ENCODE measurements at places on chromosomes 13 and 19.

GRCh38 chr19:2249010-2249866, at the start of gene AMH:
Gene AMH (plus strand): TSS chr19:2249323. CDS start chr19:2249333, 10 bp downstream.
- DNase-seq: no peak

GRCh38 chr19:15323496-15324235, 8.7 kb downstream of the BRD4 start:
- no peak for DNase-seq

- no peak for DNase-seq
Measured at GRCh38 chr13:45468635-45469034, 3.9 kb downstream of the COG3 start.

GRCh38 chr19:16022681-16023080, 53.6 kb upstream of the TPM4 start:
- DNase-seq: no peak

DNA sequence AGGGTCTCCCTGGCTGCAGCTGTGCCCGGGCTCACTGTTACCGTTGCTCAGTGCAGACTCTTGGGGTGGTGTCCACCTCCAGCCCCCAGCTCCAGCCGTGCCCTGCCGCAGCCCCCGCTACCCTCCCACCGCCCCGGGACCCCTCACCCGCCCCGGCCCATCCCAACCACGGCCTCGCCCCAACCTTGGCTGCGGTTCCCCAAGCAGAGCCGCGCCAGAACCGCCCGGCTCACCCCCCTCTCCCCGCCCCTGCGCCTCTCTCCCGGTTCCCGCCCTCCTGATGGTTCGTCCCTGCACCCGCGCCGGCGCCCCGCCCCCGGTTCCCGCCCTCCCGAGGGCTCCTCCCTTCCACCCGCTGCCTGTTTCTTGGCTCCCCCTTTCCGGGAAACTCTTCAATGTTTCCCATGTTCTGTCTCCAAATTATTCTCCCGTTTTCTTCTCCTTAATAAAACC, 40.3 kb downstream of the ANKRD10 start:
- no peak for DNase-seq

- no peak for DNase-seq
Measured at GRCh38 chr13:41603917-41604316, 146.6 kb downstream of the RGCC start.

- DNase-seq: no peak
Measured at GRCh38 chr19:54576411-54576976, 2.9 kb downstream of the LILRA2 start.

GRCh38 chr19:17263712-17264640, 569 bp downstream of the USHBP1 start:
- DNase-seq: no peak

GRCh38 chr19:51507640-51508058, 6.0 kb upstream of the SIGLEC12 start:
- DNase-seq: no peak

DNA sequence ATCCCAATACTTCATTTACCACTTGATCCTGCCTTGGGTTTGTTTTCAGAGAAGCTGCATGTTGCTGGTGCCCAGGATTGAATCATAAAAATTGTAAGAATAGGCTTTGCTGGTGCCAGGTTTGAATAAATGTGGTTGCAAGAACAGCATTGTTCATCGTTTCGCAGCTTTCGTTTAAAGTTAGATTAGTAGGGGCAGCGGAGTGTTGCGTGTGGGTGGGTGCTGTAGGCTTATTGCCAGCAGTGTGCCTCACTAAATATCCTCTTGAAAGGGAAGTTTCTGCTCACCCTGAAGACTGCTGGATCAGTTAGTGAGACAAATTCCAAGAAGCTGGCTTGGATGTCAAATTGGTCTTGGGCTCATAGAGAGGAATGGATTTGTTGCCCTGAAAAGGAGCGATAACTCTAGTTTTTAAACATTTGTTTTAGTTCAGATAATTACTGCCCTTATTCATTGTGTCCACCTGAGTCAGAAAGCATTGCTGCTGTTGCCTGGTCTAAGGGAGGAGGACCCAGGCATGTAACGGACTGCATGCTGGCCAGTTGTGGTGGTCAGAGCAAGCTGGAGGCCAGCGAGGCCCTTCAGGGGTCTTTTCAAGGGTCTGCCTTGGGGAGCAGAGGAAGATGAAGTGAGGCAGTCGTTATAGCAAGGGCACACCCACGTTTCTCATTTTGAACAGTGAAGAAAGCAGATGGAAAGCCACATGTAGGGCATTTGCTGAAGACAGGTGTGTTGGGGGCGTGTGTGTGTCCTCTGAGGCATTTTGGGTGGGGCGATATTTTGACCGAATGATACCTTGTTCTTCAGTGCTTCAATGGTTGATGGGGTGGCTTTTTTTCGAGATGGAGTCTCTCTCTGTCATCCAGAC, 8.5 kb downstream of the ILF3 start:
- no peak for DNase-seq

GRCh38 chr13:106098778-106099177, 436.7 kb downstream of the EFNB2 start:
- no peak for DNase-seq

DNA sequence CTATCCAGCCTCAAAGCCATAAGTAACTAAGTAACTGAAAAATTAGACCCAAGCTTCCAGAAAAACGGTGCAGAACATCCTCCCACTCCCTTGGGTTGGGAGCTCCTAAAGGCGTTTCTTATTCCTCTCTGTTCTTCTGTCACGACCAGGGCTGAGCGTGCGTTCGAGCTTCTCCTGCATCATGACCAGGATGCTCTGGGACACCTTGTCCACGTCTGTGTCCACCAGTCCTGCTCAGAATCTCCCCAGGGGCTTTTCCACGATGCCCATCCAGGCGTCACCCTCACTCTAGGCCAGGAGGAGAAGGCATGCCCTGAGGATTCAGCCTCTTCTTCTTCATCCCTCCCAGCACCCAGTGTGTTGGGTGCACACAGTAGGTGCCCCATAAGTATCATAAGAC, 37.8 kb upstream of the GAS6 start:
- no peak for DNase-seq

DNA sequence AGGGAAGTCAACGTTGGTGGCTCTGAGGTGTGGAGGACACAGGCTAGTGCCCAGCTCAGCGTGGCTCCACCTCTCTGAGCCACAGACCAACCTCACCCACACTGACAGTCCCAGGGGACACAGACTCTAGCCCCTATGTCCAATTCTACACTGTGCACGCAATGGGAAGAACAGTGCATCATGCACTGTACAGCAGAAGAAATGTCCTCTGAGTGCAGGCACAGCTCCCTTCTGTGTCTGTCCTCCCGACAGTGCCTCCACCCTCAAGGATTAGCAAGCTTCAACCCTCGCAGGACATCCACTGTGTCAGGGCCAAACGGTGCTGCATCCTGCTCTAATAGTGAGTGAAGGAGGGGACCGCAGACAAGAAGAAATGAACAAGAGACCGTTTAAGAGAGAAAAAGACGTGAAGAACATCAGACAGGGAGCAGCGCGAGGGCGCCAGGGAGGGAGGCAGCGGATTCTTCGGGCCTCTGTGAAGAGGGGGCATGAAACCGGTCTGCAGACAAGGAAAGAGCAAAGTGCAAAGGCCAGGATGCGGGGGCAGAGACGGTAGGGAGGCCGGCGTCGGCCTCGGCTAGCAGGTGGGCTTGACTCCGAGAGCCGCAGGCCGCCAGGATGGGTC, 681 bp downstream of the ZNF837 start:
- no peak for DNase-seq

GRCh38 chr19:15671891-15672579, 852 bp upstream of the CYP4F12 start:
- DNase-seq: no peak

DNA sequence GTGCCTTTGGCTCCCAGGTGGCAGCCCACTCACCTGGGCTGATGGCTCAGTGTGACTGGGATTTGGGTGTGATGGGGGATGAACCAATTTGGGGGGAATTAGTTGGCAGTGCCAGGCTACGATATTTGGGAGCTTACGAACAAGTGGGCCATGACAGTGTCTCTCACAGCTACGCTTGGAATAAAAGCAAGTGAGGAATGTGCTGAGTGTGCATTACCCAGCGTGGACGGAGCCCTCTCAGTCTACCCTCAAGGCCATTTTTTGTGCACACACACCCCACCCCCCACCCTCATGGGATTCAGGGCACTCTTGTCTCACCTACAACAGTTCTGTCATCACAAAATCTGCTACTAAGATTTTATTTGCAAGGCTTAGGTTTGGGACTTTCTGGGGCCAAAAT, 329.1 kb downstream of the NDFIP2 start:
- DNase-seq: no peak

DNA sequence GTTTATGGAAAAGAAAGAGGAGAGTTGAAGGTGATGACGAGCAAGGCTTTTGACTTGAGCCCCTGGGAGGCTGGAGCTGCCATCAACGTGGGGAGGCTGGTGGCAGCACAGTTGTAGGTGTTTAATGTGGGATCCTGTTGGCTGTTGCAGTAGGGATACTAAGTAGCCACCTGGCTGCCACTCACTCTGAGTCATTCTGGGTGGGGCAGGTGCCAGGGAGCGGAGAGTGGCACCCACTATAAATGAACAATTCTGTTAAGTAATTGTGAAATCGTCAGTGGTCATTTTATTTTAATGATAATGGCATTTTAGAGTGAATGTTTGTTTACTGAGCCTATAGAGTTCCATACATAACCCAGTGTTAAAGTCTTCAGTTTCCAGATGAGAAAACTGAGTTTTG, 9.8 kb downstream of the ZNF317 start:
- no peak for DNase-seq

- DNase-seq: peak; percentile 75
Measured at GRCh38 chr19:56538254-56538760, 441 bp upstream of the ZFP28 start.

GRCh38 chr13:61413572-61414535, 1.8 kb downstream of the PCDH20 start:
- no peak for DNase-seq

DNA sequence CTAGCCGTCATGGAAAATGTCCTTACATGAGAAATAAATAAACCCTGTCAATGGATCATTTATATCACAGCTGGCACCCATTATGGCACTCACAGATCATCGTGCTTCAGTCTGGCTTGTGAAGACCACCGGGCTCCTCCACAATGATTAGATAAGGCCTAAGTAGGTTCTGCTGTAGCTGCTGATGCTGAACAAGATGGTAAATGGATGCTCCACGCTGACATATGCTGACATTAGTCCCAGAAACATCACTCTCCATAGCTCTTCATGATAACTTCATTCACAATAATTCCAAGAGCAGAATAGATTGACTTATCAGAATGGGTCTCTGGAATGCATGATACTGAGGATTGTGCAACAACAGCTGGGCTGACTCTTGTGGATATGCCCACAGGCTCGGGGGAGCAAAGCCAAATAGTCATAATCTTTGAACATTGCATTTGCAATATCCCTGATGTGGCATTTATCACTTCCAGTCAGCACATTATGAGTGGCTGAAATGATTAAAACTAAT, 63.8 kb upstream of the RXFP2 start:
- no peak for DNase-seq

DNA sequence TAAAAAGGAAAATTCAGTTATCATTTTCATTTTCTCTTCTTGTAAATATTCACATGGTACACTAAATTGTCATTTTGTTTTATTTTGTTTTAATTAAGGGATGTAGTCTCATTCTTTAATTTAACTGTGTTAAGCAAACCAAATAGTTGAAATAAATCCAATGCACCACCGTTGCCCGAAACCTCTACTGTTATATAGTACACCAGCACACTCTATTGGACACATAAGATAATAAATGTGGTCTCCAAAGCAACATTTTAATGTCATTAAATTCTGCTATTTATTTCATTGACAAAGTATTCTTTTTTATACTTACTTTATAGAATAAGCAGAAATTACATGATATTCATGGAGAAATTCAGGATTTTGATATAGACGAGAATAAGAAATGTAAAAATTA, 156.4 kb upstream of the FREM2 start:
- DNase-seq: no peak

DNA sequence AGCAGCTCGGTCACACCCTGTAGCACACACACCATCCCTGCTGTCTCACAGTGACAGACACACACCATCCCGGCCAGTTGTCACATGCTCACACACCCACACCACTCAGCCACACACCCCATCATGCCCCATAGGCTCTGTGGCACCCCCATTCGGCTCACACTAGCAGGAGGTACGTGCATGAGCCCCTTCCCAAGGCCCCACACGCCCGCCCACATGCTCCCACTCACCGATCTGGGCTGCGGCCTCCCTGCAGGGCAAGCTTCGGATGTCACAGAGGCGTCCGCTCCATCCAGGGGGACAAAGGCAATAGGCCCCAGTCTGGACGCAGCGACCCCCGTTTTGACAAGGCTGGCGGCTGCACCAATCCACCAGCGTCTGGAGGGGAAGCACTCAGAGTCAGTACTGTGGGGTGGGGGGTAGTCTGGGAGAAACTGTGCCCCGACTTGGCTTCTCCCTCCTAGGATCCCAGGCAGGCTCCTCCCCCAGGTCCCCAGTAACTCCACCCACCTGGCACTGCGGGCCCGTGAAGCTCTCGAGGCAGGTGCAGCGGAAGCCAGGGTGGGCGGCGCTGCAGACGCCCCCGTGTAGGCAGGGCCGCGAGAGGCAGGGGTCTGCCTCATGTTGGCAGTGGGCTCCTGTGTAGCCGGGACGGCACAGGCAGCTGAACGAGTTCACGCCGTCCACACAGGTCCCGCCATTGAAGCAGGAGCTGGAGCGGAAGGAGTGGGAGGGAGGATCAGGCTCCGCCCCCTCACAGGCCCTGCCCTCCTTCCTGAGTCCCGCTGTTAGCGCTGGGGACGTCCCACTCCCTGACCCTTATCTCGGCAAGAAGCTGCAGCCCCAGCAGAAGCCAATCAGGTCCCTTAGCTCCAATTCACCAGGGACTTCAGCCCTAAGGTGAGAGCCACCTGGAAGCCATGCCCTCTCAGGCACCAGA, 20.1 kb downstream of the NOTCH3 start:
- no peak for DNase-seq

DNA sequence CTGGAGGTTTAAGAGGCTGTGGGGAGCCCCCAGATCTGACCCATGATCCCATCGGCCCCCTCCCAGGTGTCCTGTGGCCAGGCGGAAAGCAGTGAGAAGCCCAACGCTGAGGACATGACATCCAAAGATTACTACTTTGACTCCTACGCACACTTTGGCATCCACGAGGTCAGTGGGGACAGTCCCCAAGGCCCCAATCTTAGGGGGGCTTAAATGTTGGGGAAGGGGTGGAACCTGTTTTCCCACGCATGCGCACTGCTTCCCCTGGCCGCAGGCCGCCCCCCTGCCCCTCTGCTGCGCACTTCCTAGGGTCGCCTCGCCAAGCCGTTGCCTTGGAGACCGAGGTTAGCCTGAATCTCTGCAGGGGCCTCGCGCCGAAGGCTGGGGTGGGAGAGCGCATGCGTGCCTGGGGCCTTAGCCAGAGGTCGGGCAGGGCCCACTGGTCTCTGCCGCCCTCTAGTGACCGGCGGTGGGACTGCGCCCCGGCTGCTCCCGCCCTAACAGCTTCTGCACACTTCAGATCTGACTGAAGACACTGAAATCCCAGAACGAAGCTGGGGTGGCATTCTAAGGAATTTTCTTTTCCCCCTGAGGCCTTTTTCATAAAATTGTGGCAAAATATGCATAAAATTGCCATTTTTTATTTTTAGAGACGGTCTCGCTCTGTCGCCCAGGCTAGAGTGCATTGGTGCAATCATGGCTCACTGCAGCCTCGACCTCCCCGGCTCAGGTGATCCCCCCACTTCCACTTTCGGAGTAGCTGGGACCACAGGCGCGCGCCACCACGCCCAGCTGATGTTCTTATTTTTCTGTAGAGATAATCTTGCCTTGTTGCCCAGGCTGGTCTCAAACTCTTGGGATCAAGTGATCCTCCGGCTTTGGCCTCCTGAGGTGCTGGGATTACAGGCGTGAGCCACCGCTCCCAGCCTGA, 3.6 kb downstream of the PRMT1 start:
- DNase-seq: peak; percentile 91

All from stimulated activated CD8-positive, alpha-beta memory T cell treated with anti-CD3 and anti-CD28 coated beads, Interleukin-2, amount 100 ng/mL, for 1 hour (primary cell).